CD8-positive, alpha-beta T cell (primary cell): ENCODE measurements at places on chromosomes 5 and 9.

- DNase-seq: no peak
These were observed 5.4 kb downstream of the HSPA9 start for GRCh38 chr5:138569782-138570181.

DNA sequence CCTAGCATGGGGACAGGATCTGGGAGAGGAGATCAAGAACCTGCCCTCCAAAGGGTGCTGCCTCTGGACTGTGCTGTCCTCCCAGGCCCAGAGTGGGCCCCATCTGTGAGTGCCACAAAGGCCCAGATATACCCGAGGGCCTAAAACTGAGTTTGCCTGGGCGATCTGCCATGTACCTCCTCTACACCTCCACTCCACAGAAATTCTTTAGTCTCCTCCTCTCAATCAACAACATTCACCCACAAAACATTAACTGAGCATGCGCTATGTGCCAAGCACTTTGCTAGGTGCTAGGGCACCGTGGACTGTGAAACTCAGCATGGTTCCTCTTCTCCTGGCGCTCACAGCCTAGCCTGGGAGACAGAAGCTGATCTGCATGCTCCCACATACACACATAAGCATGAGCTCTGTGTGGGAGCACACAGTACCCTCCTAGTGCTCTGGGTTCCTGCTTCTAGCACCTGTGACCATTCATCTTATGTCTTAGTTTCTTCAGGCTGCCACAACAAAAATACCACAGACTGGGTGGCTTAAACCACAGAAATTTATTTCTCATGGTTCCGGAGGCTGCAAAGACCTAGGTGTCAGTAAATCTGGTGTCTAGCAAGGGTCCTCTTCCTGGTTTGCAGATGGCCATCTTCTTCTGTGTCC is 82.0 kb upstream of the FSTL4 start:
- no peak for DNase-seq

DNA sequence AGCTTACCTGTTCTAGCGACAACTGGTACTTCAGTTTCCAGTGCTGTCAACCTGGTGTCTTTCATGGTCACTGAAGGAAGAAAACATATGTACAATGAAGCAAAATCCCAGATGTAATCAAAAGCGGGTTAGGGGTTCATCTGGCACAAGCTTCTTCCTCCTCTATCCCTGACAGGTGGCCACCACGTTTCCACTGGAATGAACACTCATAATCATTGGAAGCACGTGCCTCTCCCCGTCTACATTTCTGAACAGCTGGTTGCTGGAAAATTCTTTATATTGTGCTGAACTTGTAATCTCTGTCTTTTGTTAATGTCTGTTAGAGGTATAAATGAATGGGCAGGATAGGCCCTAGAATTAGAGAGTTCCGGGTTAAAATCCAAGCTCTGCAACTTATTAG is 9.4 kb downstream of the TSC1 start:
- DNase-seq: no peak

DNA sequence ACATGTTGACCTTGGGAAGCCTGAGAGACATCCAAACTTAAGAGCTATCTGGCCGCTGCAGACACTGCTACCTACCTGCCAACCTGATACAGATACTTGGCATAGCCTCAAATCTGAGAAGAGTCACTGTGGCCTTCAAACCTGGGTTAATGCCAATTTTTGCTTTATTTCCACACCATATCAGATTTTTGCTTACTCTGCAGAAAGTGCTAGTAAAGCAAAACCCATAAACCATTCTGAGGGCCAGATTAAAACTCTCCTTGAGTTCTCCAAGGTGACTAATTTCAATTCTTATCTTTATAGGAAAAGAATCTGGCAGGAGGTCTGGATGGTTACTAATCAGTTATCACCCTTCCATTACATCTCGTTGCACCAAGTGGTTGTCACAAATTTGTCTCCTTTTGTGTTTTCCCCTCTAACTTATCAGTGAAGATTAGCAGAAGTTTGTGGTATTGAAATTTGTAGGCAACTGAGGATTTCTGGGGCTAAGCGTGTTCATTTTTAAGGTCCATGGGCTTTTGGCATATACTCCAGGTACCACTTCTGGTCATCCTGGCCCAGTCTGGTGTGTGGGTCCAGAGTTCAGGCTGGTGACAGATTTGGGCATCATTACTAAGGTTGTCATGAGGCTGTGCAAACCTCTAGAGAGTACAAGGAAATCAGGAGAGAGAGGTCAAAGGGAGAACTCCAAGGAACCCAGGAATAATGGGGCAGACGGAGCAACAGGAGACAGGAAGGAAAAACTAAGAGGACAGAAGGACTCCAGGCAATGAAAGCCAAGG is 177.9 kb downstream of the TSSK1B start:
- DNase-seq: no peak

DNA sequence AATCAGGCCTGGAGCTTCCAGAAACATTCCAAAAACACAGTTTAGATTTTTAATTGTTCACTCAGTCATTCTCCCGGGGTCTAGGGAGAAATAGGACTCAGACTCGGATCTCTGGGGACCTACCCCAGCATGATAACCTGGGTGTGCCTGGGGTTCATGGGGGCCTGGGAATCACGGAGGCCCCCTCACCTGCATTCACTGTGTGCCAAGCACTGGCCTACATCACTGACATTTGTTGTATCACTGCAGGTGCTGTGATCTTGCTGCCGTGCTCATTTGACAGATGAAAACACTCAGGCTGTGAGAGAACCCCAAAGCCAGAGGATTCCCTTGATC is 22.8 kb upstream of the ZBTB43 start:
- no peak for DNase-seq

GRCh38 chr9:14278291-14278721 is 35.6 kb downstream of the NFIB start:
- DNase-seq: no peak

DNA sequence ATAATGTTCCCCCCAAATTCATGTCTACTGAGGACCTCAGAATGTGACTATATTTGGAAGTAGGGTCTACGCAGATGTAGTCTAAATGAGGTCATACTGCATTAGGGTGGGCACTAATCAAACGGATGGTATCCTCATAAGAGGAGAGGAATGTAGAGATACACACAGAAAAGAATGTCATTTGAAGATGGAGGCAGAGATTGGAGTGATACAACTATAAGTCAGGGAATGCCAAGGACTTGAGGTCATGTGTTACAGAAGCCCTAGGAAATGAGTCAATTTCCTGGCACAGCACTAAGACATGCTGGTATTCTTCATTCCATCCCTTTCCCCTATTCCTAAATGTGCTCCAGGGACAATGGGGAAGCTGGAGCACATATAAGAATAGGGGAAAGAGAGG is 758 bp upstream of the PDCD1LG2 start:
- DNase-seq: no peak

DNA sequence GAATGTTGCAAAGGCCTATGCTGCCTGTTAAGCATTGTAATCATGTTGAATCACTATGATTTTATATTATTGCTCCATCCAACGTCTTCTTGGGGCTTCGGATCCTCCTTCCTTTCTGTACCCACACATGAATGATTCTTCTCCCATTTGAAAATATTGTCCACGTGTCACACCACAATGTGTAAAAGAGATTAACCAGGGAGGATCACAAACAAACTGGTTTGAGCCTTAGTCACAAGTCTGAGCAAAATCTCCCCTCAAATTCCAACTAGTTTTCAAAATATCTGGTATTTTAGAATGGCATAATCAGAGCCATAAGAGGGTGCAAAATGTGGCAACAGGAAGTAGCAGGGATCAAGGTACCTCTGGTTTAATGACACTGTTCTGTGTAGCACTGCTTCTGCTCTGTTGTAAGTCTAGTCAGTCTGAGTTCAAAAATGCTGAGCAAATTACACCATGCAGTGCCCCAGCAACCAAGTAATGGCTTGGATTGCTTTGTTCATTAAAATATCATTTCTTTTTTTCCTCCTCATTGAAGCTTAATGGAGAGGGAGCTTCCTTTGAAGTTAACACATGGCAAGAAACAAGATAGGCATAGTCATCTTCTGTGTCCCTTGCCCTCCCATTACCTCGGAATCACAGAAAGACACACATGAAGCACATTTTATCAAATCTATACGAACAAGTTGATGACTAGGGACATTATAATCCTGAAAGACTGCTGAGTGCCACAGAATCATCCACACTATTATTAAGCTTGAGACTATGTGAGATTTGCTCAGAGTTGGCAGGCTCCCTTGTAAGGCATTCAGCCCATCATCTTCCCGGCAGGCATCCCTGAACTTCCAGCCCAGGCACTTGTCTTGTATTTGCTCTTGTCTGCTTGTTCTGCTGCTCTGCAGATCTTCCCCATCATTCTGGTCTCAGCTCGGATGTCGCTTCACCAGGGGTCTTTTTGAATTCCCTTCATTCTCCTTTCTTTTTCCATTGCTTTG is 102.0 kb upstream of the PRLR start:
- DNase-seq: no peak

GRCh38 chr9:135216791-135217441 is 129.4 kb downstream of the OLFM1 start:
- no peak for DNase-seq

- DNase-seq: no peak
These were observed 528.9 kb downstream of the AGTPBP1 start for GRCh38 chr9:85212887-85213286.

- DNase-seq: no peak
These were observed 77.9 kb upstream of the RPS23 start for GRCh38 chr5:82356021-82356420.

GRCh38 chr5:77329664-77330430 is 119.4 kb downstream of the PDE8B start:
- DNase-seq: no peak

DNA sequence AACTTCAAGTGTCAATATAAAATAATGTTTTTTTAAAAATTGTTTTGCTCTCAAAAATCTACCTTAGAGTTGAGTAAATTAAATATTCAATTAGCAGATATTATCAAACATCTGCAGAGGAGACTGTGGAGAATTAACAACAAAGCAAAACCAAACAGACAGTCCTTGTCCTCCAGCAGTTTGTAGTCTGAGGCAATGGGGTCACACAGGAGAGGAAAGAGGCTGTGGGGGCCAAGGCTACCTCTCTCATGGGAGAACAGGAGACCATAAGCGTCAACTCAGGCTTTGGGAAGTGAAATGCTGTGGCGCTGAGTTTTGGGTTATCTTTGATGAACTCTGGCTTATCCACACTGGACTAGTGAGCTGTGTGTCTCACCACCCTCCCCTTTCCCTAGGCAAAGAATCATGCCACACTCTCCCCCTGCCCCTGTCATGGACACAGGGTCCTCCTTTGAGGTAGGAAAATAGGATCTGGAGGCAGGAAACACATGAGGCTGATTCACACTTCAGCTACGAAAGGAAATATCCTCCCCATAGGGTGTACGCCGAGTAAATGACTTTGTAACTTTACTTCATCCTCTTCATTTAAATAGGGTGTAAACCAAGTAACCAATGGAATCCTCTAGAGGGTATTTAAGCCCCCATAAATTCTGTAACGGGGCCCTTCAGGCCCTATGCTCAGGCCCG is 152.7 kb downstream of the FSTL4 start:
- DNase-seq: no peak

GRCh38 chr9:132975961-132976360 is 2.5 kb upstream of the GFI1B start:
- DNase-seq: no peak

DNA sequence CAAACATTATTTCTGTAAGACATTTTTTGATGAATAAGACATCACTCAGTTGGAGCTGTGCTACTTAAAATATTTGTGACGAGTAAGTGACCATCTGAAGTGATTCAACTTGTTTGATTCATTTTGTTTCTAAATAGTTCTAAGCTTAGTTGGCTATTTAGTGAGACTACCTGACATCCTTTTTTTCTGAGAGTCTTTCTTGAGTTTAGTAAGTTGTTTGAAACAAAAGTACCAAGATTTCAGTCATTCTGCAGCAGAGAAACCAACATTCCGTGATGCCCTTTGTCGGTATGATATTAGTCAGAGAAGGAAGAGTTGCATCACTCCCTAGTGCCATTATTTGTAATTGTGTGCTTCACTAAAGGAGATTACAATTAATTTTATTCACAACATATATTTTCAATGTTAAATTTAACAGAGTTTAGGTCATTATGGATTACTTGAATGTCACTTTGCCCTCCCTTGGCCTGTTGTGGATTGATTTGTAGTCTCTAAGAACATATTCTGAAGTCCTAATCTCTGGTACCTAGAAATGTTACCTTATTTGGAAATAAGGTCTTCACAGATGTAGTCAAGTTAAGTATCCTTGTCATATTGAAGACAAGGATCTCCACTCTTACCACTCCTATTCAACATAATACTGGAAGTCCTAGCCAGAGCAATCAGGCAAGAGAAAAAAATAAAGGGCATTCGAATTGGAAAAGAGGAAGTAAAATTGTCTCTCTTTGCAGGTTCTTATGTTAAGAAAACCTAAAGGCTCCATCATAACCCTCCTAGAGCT is 212.2 kb downstream of the PCSK1 start:
- DNase-seq: no peak
